SW 1271 (cell line): ENCODE measurements at places on chromosomes 16 and 17.

GRCh38 chr17:70795620-70796019 lies 626.3 kb downstream of the KCNJ2 start:
- no peak for DNase-seq

- DNase-seq = no peak
Measured at GRCh38 chr17:58618336-58618735, 73.5 kb downstream of the TEX14 start.

- DNase-seq = no peak
Measured at GRCh38 chr16:73159296-73159695, 111.4 kb upstream of the ZFHX3 start.

GRCh38 chr16:35492225-35492624 lies 2032.8 kb downstream of the TP53TG3F start:
- DNase-seq = no peak

DNA sequence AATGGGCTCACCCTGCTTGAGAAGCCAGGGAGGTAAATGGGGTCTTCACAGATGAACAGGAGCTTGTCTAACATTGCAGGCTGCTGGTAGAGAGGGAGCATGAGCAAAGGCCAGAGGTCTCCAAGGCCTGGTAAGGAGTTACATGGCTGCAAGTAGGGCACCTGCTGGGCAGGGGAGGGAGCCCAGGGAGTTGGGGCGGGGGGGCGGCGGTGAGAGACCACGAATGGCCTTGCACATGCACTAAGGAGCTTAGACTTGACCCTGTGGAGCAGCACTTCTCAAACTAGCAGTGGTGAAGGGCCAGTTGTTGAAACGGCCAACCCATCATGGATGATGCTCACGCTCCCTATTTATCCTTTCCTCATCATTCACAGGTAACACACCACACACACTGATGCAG lies 38.4 kb downstream of the ERN1 start:
- DNase-seq = no peak

DNA sequence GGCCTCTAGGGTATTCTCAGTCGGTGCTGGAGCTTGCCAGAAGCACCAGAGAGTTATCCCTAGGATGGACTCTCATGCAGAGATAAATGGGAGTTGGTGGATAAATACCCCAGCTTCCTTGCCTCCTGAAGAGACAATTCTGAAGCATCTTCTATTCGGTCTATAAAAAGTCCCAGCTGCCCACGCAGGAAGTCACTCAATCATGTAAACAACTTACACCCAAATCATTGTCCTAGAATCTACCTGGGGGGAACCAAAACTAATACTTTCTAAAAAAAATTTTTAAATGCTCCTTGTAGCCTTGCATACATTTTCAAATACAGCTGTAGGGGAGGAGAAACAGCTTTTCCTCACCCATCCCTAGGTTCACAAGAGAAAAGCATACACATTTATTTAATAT lies 66.6 kb upstream of the ELAC2 start:
- no peak for DNase-seq

DNA sequence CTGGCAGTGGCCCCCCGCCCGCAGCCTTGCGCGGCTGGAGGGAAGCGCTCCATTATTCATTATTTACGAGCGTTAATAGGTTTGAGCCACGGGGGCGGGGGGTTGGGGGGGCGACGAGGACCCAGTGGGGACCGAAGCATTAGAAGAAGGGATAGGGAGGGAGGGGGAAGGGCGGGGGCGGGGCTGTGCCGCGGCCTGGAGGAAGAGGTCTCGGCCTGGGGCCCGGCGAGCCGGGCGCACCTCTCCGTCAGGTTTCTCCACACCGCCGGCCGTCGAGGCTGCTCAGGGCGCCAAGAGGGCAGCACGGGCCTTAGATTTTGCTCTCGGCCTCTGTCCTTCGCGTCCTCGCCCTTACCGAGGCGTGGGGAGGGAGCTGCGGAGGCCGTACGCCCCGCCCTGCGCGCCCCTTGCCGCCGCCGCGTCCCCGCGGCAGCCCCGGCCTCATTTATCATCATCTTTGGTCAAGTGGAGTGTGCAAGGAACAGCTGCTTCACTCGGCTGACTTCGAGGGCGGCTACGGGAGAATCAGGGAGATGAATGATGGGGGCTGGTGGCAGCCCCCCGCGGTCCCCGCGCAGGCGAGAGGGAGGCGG lies 54.2 kb downstream of the SREBF1 start:
- DNase-seq = no peak

DNA sequence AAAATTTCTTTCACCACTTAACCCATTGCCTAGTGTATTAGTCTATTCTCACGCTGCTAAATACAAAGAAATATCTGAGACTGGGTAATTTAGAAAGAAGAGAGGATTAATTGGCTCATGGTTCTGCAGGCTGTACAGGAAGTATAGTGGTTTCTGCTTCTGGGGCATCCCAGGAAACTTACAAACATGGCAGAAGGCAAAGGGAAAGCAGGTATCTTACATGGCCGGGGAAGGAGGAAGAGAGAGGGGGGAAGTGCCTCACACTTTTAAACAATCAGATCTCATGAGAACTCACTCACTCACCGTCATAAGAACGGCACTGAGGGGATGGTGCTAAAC lies 931.4 kb upstream of the SOX9 start:
- no peak for DNase-seq

DNA sequence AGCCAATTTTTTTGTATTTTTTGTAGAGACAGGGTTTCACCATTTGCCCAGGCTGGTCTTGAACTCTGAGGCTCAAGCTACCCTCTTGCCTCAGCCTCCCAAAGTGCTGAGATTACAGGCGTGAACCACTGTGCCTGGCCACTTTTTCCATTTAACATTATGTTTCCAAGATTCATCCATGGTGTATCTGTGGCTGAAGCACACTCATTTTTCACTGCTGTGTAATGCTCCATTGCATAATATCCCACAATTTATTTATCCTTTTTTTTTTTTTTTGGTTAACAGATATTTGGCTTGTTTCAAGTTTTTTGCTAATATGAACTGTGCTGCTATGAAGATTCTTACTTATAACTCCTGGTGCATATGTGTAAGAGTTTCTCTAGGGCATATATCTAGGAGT lies 1.9 kb upstream of the NUP93 start:
- no peak for DNase-seq

DNA sequence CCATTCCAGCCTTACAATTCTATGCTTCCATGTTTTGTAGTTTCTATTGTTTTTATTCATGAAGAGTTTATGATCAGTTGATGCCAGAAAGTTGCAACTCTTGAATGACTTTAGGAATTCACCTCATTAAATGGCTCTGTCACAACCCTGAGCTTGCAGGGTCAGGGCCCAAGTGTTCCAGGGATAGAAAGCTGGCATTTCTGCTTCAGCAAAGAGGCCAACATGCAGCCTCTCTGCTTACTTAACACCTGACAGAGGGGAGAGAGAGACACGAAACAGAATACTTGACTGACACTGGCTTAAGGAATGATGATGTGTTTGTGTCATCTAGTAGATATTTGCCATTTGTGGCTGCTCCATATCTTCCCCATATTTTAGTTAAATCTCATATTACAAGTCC lies 328.1 kb downstream of the CA10 start:
- no peak for DNase-seq

DNA sequence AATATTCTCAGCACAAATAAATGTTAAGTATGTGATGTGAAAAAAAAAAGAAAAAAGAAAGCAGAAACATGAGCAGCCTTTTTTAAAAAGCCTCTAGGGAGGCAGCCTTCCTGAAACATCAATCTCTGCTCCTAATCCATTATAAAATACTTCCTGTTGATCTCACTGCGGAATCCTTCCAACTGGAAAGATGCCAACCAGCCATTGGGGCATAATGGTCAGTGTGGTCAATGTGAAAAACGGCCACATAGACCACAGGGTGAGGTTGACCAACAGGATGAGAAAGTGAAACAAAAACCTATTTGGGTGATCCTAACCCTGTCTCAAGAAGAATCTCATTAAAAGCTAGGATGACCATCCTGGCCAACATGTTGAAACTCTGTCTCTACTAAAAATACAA lies 26.1 kb upstream of the ABCA8 start:
- no peak for DNase-seq

GRCh38 chr16:10324210-10324609 lies 61.7 kb upstream of the ATF7IP2 start:
- no peak for DNase-seq

- no peak for DNase-seq
Measured at GRCh38 chr17:69578385-69578936, 164.0 kb downstream of the MAP2K6 start.

- DNase-seq = no peak
Measured at GRCh38 chr17:82913304-82914043, 73.7 kb upstream of the ZNF750 start.

- no peak for DNase-seq
Measured at GRCh38 chr17:76479515-76480060, 12.2 kb downstream of the AANAT start.

DNA sequence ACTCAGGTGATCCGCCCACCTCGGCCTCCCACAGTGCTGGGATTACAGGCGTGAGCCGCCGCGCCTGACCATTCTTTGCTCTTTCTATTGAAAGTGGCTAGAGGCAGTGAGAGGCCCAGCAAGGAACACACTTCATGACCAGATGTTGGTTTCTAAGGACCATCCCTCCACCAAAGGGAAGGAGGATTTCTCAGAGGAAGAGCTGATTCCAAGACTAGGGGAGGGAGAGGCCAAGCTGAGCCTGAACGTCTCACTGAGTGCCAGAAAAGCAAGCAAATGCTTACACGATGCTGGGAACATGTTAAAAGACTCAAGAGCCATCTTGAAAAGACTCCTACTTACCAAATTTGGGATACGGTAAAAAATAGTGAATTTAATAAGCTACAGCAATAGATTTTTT lies 79.2 kb downstream of the MRM3 start:
- DNase-seq = no peak

DNA sequence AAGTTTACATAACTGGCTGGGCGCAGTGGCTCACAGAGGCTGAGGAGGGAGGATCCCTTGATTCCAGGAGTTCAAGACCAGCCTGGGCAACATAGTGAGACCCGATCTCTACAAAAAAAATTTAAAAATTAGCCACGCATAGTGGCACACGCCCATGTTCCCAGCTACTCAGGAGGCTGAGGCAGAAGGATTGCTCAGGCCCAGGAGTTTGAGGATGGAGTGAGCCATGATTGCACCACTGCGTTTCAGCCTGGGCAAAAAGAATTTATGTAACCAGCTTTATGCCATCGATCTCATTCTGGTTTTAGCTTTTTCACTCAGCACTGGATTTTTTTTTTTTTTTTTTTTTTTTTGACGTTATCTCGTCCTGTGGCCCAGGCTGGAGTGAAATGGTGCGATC lies 9.1 kb upstream of the CD300E start:
- no peak for DNase-seq

- DNase-seq = no peak
Measured at GRCh38 chr17:76246080-76247066, 6.1 kb upstream of the RNF157 start.

DNA sequence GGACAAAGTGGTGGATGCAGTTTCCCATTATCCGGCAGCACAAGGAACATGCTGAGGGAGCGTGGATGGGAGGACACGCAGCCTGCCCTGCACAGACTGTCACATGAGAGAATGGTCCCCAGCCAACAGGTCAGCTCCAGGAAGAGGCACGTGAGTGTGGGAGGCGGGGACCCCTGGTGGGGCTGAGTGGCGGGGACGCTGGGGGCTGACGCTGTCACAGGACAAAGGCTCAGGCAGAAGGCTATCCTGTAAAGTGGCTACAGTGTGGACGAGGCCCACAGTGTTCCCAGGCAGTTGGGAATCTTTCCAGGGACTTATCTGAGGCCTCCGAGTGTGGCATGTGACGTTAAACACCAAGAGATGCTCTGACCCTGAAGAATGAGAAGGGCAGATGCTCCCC lies 30.4 kb downstream of the MBTPS1 start:
- DNase-seq = no peak

DNA sequence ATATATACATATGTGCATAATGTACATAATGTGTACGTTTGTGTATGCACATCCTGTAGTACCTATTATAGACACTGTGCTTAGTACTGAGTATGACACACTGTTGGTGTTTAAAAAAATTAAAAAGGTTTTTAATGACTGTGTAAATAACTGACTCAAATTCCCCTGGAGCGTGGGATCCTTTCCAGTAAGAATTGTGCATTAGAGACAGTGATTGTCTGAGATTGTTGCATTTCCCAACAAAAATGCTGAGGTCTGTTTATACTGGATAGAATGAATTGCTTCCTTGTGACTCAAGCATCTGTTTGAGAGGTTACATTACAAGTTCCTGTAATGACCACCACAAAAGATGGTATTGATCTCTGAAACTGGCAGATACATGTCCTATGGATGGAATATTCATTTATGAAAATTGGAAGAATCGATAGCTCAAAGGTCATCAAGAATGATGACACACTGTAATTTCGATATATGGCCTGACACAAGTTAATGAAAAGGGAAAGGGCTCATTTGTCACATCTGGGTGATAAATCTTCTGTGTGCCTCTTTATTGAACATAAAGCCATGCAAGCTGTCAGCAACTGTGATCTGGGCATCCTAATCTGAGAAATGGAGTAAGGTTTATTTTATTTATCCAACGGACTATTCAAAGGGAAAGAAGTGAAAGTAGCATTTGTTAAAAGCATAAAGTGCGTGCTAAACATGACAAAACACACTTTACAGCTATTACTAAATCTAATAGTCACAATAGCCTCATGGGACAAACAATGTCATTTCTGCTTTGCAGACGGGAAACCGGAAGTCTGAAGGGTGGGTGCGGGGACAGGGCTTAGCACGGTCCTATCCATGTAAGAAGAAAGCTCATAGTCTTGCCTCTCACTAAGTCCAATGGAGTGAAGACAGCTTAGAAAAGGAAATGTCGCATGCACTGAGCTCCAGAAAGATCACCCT lies 228.8 kb downstream of the CDH11 start:
- no peak for DNase-seq

GRCh38 chr17:78131172-78132083 lies 857 bp downstream of the TMC8 start:
- DNase-seq = no peak

DNA sequence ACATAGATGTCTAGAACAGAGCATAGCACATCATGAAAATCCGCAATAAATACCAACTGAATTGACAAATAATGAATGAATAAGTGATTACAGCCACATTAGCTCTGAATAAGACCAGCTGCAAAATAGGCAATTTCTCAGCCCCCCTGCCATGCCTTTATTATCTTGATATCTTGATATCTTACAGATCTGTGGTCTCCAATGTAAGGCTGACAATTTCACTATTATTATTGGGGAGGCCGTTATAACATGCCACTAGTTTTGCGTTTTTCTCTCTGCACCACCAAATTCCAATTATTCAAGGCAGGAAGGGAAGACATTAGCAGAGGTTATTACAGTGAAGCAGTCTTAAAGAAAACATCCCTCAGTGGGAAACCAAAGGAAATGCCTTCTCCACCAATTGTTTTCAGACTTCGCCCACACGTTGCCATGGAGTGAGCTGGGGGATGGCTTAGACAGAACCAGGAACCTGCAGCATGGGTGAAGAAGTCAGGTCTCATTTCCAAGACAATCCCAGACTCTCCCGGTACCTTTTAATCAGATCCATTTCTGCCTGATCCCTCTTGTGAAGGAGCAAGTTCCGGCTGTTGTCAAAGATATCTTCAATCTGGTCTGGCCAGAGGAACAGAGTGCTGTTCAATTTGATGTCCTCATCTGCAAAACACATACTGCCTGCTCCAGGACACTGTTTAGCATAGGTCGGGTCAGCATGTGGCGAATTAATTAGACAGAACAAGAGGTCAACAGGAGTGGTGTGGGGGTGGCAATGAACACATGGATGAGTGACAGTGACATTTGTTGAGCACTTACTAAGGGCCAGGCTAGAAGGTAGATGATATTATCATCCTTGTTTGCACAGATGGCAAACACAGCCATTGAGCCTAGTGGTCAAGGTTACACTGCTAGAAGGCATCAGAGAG lies 46.4 kb downstream of the DNAH3 start:
- no peak for DNase-seq

- DNase-seq = no peak
Measured at GRCh38 chr16:30958175-30959079, 873 bp downstream of the SETD1A start.
